ENCODE measurements at places on chromosomes 2 and 18.

- DNase-seq, result no peak
These were observed 87.2 kb upstream of the MGAT4A start for GRCh38 chr2:98818164-98818563.

- DNase-seq, result no peak
These were observed 38.4 kb downstream of the TBC1D8 start for GRCh38 chr2:101112772-101113157.

DNA sequence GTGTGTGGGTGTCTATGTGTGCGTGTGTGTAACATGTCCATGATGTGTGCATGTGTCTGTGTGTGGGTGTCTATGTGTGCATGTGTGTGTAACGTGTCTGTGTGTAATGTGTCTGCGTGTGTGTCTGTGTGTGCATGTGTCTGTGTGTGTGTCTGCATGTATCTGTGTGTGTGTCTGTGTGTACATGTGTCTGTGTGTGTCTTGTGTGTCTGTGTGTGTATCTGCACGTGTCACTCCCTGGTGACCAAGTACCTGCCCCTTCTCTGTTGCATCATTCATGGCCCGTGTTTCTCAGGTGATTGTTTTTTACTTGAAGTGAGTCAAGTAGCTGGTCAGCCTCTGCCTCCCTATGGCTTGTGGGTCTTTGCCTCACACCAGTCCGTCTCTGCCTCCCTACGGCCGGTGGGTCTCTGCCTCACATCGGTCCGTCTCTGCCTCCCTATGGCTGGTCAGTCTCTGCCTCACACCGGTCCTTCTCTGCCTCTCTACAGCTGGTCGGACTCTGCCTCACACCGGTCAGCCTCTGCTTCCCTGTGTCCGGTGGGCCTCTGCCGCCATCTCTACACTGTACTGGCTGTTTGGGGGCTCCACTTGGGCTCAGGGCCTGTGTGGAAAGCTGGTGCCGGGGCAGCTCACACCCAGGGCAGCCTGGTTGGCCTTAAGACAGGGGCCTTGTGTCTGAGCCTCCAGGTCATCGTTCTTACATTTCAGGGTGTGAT is 31.6 kb downstream of the KCNG2 start:
- no peak for DNase-seq

- DNase-seq, result peak; percentile 66
These were observed 11.6 kb upstream of the CASP10 start for GRCh38 chr2:201171259-201171814.

DNA sequence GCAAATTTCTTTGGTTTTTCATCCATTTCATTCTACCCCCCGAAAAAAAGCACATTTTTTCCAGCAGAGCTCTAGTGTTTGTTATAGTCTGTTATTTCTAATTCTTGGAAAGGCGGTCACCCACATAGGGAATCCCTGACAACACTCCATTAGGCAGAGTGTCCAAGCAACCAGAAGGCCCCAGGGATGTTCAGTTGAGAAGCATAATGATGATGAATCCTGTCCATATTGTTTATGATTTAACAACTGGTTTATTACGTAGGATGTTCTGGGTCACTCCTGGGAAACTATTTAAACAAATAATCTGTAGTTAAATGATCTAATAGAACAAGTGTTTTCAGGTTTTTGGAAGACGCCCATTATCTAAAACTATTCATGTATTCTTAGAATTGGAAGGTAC is 388.7 kb downstream of the TNS1 start:
- DNase-seq, result no peak
